ENCODE measurements at places on chromosomes 16 and 17.

- DNase-seq, result no peak
Measured at GRCh38 chr16:58018803-58019202, 6.8 kb upstream of the MMP15 start.

GRCh38 chr17:78122216-78122930 lies 6.2 kb downstream of the TMC6 start:
- DNase-seq, result no peak

DNA sequence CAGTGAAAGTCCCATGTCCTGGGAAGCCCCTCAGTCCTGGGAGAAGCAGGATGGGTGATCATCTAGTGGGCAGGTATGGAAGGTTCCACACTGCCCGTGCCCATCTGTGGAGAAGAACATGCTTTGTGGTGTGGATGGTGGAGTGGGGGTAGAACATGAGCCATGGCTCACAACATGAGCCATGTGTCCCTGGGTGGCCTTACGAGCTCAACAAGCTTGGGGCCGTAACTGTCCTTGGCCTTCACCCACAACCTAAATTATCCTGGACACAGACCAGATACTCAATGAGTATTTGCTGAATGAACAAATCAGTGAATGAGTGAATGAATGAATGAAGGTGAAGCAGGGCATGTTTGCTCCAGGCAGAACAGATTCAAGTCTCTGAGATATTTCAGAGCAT lies 13.5 kb downstream of the SOX8 start:
- DNase-seq, result no peak

DNA sequence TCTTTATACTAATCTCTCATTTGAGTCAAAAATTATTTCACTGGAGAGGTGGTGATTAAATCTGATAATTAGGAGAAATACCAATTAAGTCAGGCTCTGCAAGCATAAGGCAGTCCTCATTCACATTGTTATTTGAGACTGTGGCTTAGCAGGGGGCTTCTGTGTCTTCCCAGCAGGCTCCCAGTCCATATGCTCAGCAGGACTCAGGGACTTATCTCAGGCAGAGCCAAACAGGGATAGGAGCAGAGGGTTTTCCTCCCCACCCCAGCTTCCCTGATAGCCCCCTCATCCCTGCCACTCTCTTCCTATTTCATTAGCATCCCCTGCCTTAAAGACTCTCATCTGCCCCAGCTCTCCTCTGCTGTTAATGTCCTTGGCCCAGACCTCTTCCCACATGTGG lies 104.3 kb upstream of the DNAH9 start:
- DNase-seq, result no peak

DNA sequence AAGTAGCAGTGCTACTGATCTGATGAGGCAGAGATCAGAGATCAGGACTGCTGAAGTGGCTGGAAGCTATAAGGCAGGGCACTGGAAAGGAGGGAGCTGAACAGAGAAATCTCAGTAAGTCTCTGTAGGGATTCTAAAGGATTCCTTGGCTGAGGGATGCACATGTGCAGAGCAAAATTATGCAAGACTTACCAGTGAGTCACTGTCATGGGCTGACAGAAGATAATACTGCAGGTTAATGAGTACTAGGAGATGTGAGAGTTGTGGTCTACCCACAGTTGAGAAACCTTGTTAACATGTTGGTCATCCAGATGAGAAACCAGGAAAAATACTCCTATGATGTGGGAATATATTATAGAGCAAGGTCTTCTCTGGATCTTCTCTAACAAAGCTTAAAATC lies 378.1 kb downstream of the HAPSTR1 start:
- no peak for DNase-seq

GRCh38 chr17:65593092-65593854 lies 31.8 kb upstream of the AXIN2 start:
- DNase-seq, result no peak

DNA sequence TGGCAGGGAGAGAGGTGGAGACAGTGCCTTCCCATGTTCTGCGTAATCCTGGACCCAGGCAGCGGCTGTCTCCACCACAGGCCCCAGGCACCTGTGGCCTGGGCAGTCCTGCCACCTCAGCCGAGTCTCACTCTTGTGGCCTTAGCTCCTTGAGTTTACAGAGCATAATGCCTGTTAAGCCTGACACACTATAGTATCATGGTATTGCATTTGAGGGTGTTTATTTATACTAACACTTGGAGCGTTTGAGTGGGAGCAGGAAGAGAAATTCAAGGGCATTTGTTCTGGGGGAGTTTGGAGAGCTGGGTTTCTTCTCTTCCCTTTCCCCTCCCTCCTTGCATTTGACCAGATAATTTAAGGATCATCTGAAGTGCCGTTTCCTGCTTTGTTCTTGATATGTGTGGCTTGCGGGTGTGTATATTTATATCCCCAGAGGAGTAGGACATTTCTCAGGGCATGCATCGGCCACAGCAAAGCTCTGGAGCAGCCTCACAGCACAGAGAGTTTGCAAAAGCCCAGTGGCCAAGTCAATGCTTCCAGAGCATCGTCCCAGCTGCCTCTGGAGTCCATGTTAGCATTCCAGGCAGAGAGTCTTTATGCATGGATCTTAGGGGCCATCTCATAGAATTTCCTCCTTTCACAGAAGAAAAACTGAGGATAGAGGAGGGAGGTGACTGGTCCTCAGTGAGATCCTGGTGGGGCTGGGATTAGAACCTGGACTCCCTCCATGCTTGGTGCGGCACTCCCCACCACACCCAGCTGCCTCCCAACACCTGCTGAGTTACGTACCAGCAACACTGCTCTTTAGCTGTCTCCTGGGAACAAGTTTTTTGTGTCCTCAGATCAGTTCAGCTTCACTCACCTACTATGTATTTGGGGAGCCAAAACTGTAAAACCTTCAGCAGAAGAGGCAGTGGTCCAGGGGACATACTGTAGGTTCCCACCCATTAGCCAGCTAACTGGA lies 222.8 kb downstream of the CCDC182 start:
- DNase-seq, result no peak

DNA sequence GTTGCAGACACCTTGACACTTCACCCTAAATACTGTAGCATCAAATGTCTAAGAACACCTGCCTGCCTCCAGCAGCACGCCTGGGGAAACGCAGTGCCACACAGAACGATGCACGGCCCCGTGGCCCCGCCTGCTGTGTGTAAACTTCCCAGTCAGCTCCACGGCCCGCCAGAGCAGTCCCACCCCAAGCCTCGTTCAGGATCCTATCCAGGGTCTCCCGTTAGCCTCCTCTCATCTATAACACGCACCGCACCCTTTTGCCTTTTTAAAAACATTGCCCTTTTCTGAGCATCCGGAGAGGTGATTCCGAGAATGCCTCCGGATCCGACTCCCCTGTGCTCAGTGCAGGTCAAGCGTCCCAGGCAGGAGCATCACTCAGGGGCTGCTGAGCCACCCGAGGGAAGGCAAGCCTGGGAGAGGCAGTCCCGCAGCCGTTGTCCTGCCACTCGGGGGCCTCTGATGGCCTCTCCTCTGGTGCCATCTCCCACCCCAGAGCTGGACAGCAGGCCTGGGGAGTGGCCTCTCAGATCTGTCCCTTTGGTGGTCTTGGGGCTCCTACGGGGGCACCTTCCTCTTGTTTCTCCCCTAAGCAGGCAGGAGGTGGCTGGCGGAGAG lies 37.9 kb upstream of the SLC38A10 start:
- no peak for DNase-seq

GRCh38 chr16:85072947-85073346 lies 39.3 kb downstream of the CIBAR2 start:
- no peak for DNase-seq

DNA sequence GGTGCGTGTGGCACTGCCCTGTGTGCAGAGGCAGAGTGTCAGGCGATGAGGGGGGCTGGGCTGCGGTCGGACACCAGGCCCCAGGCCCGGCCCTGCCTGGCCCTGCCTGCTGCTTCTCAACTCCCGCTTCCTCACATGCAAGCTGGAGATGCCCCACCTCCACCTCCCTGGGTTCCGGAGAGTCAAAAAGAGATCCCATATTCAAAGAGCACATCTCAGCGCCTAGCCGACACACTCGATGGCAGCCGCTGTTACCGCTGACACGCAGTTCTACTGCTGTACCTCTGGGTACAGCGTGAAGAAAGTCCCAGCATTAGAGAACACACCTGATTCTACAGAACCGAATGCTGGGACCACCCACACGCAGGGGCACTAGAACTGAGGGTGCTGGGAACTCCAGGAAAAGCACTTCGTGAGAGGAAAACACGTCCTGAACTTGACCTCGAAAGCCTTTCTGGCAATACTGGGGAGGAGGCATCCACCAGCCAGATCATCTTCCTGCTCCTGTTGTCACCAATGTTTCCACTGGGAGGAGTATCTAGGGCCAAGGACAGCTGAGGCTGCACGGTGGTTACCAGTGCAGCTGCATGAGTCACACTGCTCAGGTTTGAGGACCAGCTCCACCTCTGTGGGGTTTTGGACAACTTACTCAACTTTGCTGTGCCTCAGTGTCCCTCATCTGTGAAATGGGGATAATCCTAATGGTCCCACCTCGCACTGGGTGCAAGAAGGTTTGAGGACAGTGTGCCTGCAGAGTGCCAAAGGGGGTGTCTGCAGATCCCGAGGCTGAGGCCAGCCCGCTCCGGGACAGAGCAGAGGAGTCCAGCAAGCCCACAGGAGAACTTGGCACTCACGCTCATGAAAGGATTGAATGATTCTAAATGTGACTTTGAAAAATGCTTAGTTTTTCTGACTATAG lies 100.4 kb upstream of the DNAH17 start:
- DNase-seq, result no peak

DNA sequence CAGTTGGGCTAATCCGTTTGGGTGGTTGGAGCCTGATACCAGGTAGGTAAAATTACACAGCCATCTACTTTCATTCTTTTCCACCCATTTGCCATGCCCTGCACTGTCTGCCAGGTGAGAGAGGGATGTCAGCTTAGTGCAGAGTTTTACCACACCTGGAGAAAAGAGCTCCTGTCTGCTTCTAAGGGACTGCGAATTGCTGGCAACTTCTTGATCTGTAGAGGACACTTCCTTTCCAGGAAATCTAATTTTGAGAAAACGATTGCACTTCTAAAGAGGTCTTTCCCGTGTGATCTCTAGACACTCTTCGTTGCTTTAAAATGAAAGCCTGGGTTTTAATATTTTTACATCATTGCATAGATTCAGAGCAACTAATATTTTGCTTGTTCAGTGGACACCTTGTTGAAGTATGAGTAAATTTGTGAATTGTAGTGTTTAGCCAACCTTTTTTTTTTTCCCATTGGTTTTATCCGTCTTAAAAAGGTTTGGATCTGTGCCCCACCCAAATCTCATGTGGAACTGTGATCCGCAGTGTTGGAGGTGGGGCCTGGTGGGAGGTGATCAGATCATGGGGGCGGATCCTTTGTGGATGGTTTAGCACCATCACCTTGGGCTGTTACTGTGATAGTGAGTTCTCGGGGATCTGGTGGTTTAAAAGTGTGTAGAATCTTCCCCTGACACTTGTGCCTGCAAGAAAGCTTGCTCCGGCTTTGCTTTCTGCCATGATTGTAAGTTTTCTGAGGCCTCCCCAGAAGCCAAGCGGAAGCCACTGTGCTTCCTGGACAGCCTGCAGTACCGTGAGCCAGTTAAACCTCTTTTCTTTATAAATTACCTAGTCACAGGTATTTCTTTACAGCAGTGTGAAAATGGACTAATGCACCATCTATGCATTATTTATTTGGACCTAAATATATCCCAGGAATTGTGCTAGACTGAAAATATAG lies 104.6 kb downstream of the PRKCA start:
- no peak for DNase-seq

DNA sequence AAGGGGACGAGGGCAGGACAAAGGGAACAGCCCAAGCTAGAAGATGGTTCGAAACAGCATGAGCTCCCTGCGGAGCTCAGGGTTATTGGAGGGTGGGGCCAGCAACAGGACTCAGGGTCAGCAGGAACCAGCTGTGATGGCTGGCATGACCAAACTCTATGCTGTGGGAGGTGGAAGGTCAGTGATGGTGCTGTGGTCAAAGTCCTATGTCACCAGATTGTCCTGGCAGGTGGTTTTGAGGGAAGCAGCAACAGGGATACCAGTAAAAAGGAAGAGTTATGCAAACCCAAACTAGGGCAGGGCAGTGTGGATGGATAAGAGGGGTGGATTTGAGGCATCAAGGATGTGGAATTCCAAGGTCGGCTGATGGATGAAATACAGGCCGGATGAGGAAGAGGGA lies 32.4 kb downstream of the CACNG4 start:
- no peak for DNase-seq

GRCh38 chr17:78390241-78391050 lies 12.0 kb downstream of the PGS1 start:
- DNase-seq, result no peak

DNA sequence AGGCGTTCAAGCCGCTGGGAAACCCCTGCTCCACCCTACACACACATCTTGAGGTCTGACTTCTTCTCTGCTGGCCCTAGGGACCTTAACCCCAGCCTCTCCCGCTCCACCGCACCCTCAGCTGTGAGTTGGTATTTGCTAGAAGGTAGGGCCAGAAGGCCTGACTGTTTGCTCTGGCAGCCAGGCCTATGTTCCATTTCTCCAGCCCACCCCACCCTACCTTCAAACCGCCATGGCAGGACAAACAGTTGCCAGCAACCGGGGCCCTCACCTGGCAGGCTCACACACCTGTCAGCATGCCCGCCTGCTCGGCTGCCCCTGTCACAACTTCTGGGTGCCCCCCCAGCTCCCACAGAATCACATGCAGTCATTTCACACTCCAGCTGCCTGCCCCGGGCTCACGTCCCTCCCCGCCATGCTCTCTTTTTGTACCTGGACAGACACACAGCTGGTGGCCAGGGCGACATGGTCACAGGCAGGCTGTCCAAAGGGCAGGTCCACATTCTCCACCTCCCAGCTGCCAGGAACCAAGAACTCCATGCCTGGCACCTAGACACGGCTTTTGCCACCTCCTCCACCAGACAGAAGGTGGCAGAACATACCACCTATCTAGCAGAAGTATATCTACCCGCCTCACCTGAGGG lies 2.6 kb upstream of the ATP2A3 start:
- DNase-seq, result no peak

GRCh38 chr16:82187829-82188228 lies 17.8 kb upstream of the MPHOSPH6 start:
- no peak for DNase-seq

GRCh38 chr16:49964973-49965372 lies 60.1 kb upstream of the CNEP1R1 start:
- no peak for DNase-seq

DNA sequence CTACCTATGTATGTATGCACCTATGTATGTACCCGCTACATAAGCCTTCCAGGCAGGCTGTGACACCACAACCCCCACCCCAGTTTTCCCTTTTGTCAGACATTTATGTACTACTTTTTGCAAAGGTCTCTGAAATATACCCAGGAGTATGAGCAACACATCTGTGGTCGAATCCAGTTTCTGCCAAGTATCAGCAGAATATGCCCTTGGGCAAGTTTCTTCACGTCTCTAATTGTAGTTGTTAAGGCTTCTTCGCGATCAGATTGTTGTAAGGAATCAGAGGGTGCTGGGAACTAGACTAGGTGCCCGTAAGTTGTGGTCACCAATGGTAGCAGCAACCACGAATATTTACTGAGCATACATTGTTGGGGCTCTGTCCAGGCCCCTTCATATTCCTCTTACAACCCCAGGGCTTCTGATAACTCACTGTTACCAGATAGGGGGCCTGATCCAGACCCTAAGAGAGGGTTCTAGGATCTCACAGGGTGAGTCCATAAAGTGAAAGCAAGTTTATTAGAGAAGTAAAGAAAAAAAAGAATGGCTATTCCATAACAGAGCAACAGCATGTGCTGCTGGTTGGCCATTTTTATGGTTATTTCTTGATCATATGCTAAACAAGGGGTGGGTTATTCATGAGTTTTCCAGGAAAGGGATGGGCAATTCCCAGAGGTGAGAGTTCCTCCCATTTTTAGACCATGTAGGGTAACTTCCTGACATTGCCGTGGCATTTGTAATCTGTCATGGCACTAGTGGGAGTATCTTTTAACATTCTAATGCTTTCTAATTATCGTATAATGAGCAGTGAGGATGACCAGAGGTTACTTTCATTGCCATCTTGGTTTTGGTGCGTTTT lies 16.6 kb downstream of the NUDT7 start:
- no peak for DNase-seq

GRCh38 chr16:26672206-26672605 lies 394.5 kb upstream of the C16orf82 start:
- no peak for DNase-seq

Measured in stimulated activated CD4-positive, alpha-beta T cell treated with anti-CD3 and anti-CD28 coated beads, Interleukin-2, amount 100 ng/mL, for 48 hours (primary cell).